ENCODE measurements at places on chromosomes 1 and 21.

DNA sequence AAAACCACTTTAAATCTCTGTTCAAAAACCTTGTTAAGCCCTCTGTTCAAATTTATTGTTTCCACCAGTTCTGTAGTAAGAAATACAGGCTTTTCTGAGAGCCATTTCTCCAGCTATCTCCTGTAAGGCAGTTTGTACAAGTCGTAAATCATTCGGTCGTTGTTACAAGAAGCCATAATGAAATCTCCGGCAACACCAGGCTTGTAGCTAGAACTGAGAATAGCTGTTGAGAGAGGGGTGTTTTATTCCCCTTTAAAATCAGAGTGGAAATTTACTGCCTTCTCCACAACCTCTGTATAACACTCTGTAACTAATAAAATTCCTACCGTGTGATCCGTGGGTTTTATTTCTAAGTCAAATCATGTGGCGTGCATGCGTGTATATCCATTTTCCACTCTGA, 335.8 kb upstream of the KAZN start:
- DNase-seq = no peak

GRCh38 chr1:209589440-209589839, 5.9 kb downstream of the CAMK1G start:
- DNase-seq = no peak

- no peak for DNase-seq
Measured at GRCh38 chr1:84944767-84945486, 51.9 kb upstream of the LPAR3 start.

DNA sequence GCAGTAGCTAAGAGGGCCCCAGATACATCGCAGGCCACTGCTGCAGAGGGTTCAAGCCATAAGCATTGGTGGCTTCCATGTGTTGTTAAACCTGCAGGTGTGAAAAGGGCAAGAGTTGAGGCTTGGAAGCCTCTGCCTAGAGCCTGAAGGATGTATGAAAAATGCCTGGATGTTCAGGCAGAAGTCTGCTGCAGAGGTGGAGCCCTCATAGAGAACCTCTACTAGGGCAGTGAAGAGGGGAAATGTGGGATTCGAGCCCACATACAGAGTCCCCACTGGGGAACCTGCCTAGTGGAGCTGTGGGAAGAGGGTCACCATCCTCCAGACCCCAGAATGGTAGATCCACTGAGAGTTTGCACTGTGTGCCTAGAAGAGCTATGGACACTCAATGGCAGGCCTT, 30.6 kb upstream of the ADGRL4 start:
- DNase-seq = no peak

DNA sequence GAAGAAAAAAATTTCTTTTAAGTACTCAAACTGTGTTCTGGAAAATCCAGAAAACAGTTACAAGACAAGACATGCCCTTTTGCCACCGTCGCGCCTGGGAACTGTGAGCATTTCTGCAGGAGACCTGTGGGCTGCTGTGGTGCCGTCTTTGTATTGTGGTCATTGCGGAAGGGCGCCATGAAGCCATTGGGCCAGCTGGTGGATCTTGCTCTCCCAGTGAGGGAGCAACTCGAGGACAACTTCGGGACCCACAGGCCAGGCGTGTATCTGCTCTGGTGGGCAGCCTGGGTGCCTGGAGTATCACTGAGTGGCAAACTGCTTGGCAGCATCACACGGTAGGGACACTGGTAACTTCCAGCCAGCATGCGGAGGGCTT, 3.8 kb upstream of the THEMIS2 start:
- no peak for DNase-seq

- DNase-seq = no peak
Measured at GRCh38 chr1:13662493-13662892, 37.5 kb upstream of the PRDM2 start.

DNA sequence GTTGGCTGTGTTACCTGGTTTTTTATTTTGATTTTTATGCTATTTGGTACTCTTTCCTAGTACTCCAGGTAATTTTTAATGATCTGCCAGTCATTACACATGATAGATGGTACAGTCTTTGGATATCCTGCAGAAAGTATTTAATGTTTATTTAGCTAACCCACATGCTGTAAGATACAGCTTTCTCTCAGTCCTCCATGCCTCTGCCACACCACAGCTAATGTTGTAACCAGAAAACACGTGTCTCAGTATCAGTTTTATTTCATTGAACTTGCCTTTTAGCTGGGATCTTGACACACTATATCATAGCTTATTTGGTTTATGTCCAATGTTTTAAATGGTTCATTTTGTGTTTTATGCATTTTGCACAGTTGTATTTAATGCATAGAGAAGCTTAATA, 1648.4 kb downstream of the KCNT2 start:
- no peak for DNase-seq

DNA sequence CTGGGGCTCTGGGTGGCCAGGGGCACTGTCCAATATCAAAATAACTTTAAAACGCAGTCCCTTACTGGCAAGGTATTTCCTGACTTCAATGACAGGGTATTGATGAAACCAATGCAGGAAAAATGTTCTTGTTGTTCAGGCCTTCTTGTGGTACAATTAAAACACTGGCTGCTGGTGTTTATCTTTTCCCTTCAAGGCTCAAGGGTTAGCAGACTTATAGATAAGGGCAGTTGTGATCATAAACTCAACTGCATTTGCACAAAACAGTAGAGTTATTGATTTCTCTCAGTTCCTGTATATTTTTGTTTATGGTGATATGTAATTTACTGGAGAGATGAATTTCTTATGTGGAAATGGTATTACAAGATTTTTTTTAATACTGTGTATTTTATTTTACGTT, 2.7 kb upstream of the CD84 start:
- no peak for DNase-seq

GRCh38 chr1:110880708-110881374, 7.9 kb downstream of the CD53 start:
- DNase-seq = no peak

GRCh38 chr1:222417264-222417663, 130.6 kb downstream of the HHIPL2 start:
- DNase-seq = no peak

DNA sequence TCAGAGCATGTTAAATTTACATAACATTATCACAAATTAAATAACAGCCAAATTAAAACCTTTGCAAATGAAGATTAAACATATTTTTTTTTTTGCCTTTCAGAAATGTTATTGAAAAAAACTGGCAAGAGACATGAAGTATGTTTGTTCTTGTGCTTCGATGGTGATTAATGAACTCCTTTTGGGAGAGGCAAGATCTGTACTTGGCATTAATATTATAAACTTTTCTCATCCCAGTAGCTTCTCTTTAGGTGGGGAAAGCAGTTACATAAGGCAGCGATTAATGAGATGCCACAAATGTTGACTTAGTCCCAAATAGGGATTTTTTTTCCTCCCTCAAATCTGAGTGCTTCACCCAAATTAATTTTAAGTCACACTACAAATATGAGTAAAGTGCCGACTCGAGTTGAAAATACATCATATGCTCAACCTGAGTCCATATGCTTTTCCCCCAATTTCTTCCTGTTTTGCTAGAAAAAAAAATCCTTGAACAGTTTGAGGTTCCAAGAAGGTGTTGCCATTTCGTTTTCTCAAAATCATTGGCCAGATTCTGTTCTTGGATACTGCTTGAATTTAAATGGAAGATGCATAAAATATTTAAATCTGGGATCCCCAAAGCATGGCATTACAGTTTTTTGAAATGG, 294.5 kb downstream of the VAV3 start:
- DNase-seq = no peak

GRCh38 chr1:183757061-183757460, 47.9 kb upstream of the RGL1 start:
- no peak for DNase-seq

- no peak for DNase-seq
Measured at GRCh38 chr1:24966724-24967346, 36.8 kb upstream of the RUNX3 start.

DNA sequence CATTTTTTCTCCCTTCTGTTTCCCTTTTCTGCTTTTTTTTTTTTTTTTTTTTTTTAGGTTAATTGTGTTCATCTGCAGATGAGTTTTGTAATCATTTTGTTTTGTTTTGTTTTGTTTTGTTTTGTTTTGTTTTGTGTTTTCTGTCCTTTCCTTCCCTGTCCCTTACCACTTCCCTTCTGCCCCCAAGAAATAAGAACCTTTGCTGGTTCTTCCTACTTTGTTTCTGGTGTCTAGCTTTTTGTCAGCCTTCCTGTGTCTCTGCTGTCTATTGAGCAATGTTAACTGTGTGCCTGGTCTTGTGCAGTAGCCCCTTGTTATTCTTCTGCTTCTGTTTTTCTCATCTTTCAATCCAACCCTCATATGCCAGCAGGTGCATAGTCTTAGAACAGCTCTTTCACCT, 46.0 kb downstream of the MPZL1 start:
- no peak for DNase-seq

DNA sequence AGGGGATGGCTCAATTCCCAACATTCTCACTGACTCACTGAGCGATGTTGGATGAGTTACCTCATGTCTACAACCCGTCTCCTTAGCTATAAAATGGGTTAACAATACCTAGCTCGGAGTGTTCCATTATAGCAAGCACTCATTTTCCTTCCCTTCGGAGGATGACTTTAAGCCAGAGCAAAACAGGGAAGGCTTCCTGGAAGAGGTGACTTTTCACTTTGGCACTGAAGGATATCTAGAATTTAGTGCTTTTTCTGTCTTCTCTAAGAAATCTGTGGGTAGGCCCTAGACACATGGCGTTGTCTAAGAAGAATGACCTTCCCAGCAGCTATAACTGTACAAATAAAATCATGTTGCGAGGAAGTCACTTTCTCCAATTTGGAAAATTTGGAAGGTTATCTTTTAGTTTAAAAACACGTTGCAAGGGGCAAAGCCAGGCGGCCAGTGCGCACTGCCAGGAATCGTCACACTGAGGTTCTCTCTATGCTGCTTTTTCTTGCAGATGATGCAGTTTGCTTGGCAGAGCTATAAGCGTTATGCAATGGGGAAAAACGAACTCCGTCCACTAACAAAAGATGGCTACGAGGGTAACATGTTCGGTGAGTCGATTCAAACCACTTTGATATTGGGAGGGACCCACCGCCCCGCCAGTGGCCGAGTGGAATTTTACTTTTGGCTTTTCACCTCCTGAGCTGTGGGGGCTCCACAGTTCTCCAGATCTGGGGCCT, 69.5 kb downstream of the MAN1C1 start:
- no peak for DNase-seq

- DNase-seq = no peak
Measured at GRCh38 chr1:6106977-6107376, 61.3 kb downstream of the KCNAB2 start.

DNA sequence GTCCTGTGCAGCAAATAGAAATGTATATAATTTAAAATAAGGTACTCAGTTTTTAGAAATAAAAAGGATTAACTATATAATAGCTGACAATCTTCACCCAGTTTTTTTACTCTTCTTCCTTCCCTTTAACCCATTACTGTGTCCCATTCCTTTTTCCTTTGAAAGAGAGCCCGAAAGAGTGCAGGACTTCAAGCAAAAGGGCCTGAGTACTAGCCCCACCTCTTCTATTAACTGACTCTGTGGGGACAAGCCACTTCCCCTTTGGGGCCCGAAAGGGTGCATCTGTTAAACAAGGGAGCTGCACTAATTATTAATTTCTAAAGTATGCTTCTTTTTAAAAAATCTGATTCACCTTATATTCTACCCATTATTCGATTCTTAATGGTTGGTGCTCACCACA, 3.3 kb downstream of the USP24 start:
- DNase-seq = no peak

DNA sequence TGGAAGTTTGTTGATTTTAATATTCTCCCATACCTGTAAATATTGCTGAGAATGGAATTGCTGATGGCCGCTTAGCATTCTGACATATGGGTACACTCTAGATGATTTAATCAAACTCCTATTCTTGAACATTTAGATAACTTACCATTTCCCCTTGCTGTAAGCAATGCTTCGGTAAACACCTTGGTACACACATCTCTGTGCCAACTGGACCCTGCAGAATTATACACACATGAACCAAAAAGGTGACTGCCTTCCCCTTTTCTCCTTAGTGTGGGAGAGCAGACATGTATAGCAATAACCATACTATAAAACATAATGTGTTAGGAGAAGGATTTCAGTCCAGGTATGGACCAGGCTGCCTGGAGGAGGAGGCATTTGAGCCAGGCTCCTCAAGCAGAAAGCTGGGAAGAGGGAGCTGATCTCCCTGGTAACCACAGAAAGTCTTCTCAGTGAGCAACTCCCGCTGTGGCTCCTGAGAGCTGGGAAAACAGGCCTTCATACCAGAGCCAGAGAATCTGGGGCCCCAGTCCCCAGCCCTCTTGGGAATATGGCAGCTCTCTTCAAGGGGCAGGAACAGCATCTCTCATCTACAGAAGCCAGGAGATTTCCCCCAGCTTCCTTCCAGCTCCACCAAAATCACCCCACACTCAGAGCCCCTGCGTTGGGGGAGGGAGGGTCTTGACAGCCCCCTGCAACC, 33.9 kb upstream of the CSF1 start:
- DNase-seq = no peak

- DNase-seq = no peak
Measured at GRCh38 chr1:211479624-211480023, 12.3 kb downstream of the RD3 start.

DNA sequence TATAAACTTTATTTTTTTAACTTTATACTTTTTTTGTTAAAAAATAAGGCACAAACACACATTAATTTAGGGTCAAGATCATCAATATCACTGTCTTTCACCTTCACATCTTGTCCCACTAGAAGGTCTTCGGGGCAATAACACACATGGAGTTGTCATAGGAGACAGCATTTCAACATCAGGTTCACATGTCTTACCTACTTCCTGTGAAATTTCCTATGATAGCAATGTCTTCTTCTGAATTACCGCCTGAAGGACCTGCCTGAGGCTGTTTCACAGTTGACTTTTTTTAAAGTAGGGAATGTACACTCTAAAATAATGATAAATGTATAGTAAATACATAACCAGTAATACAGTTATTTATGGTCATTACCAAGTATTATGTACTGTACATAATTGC, 559.4 kb downstream of the PLPP3 start:
- DNase-seq = no peak

DNA sequence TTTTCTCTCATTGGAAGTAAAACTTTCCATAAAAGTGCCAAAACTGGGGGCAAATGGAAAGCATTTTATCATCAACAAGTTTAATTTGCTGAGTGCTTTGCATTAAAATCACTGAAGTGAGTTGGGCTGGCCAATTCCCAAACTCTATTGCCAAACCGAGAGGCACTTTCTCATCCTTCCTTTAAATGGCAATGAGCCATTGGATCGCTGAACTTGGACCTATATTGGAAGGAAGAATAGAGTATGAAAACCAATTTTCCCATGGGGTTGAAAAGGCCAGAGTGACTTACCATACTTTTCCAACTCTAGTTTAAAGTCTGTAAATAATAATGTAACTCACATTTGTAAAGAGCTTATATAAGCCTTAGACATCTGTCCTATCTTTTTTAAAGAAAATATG, 189.1 kb upstream of the C1orf87 start:
- no peak for DNase-seq
